ENCODE measurements at places on chromosomes 13 and 19.
A peak's percentile ranks its signal among the peaks of the same experiment; 100 is the strongest.

GRCh38 chr13:113527272-113527958 is 36.9 kb upstream of the DCUN1D2 start:
- no peak for DNase-seq

GRCh38 chr13:95571941-95572340 is 19.4 kb downstream of the CLDN10 start:
- DNase-seq, result no peak

DNA sequence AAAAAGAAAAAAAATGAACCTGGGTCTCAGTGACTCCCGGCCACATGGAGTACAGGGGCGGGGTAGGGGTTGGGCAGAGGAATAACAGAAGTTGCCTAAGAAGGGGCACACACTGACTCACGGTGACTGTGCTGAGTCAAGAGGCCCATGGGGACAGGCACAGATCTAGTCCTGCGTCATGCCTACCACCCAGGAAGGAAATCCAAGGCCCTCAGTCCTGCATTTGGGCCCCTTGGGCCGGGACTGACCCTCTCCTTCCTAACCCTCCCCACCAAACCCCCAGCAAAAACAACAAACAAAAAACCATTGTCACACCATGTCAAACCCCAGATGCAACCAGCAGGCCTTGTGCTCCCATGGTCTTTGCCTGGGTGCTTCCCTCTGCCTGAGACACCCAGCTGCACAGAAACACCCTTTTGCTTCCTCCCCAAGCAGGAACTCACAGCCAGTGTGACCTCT is 9.6 kb upstream of the NOTCH3 start:
- DNase-seq, result no peak

- no peak for DNase-seq
These were observed 3.8 kb upstream of the WDR18 start for GRCh38 chr19:980133-980998.

DNA sequence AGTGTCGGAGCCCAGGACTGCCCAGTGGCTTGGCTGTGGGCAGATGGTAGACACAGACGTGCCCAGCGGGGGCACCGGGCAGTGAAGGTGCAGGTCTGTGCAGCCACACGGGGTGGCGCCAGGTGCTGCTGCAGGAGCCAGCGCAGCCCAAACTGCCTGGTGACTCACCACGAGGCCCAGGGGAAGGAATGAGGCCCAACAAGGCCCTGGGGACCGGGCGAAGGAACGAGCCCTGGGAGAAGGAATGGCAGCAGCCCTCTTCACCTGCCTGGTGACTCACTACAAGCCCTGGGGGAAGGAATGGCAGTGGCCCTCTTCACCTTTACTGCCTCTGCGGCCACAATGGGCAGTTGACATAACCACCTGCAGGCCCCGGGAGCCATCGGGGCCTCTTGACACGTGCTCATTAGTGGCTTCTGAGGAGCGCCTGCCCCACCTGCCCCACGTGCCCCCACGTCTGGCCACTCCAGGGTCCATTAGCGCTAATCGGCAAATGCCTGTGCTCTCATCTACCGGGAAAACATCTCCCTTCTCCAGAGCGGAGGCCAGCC is 9.3 kb downstream of the MED16 start:
- no peak for DNase-seq

- no peak for DNase-seq
These were observed 12.7 kb upstream of the HNRNPL start for GRCh38 chr19:38862321-38863059.

- no peak for DNase-seq
These were observed 11.5 kb upstream of the ZNRF4 start for GRCh38 chr19:5443723-5444122.

- no peak for DNase-seq
These were observed 26.5 kb downstream of the CAPS start for GRCh38 chr19:5940260-5941208.

GRCh38 chr13:109700176-109700575 is 86.2 kb downstream of the IRS2 start:
- peak; percentile 72 for DNase-seq

DNA sequence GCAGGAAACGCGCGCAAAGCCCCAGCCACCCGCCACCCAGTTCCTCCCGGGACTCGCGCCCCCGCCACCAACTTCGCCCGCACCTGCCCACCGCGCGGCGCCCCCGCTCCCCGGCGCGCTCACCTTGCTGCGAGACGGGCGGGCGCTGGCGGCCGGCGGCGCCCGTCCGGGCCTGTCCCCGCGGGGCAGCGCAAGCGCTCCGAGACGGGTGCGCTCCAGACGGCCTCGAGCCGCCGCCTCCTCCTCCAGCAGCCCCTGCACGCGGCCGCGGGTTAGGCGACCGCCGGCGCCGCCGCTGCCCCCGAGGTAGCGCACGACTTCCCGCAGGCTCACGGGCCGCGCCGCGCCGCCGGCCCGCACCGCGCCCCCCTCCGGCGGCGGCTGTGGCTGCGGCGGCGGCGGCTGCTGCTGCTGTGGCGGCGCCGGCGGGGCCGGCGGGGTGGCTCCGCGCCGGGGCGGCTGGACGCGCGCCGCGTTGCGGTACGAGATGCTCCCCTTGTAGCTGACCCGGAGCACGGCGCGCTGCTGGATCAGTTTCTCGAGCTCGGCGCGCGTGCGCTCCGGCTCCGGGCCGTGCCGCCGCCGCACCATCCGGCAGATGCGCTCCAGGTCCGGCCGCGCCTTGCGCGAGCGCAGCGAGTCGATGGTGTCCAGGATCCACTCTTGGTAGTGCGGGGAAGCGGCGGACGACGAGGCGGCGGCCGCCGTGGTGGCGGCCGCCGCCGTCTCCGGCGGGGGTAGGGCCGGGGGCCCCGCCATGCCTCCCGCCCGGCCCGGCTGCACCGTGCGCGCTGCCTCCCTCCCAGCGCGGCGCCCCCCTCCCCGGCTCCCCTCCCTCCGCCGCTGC is 666 bp downstream of the SAMD1 start:
- no peak for DNase-seq

GRCh38 chr13:20006206-20006605 is 47.7 kb downstream of the ZMYM2 start:
- DNase-seq, result no peak

GRCh38 chr13:92681239-92681638 is 545.4 kb upstream of the GPC6 start:
- DNase-seq, result no peak

GRCh38 chr19:40225440-40226305 is 816 bp downstream of the CCNP start:
- DNase-seq, result peak; percentile 36

DNA sequence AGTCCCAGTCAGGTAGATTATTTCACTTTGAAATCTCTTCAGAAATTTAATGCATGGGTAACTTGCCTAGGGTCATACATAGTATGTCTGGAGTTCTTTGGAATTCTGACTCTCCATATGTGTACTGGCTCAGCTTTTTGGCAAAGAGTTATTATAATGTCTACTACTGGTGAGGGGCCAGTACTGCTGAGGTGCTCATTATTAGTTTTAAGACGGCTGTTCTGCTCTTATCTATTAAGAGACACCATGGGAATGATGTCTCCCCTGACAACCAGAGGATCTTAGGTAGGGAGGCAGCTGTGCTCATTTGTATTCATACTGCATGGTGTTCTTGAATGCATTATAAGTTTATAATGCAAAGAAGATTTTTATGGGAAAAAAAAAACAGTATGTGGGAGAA is 184.1 kb downstream of the RGCC start:
- DNase-seq, result no peak

DNA sequence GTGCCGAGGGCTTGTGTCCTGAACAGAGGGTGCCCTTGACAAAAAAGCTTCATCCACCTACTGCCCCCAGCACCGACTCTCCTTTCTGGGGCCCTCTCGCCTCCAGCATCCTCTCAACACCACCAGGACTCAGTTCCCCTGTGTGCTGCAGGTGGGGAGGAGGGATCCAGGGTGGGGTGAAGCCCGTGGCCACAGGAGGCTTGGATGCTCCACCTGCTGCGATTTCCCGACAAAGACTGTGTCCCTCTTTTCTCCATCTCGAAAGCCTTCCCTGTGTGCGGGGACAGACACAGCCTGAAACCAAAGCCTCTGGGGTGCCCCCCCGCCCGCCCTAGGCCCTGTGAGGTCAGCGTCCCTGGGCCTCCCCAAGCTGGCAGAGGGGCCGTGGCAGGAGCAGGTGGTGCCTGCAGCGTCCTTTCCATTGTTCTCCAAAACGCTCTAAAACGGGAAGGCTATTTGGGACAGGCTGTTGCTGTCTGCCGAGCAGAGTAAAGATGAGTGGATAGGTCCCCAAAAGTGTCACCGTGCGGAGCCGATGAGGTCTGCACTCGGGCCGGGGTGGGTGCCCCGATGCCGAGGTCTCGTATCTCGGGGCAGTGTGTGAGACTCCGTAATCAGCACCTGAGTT is 185.7 kb downstream of the PTPRS start:
- DNase-seq, result no peak

- no peak for DNase-seq
These were observed 45.1 kb downstream of the EPSTI1 start for GRCh38 chr13:42946927-42947326.

GRCh38 chr19:51735759-51736449 is 12.1 kb upstream of the HAS1 start:
- no peak for DNase-seq

DNA sequence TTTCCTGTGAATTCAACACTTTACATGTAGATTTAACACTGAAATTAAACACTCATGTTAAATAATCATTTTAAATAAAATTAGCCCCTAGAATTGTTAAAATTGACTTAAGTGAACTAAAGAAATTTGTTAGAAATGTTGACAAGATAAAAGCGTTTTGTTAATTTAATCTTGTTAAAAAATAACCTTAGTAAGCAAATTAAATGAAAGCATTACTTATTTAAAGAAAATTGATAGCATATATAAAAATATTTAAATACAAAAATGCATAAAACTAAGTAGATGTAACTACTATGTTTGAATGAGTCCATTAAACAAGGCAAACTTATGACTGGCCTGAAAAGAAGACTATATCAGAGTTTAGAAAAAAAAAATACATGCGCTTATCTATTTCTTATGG is 99.0 kb upstream of the TRPC4 start:
- DNase-seq, result no peak

- no peak for DNase-seq
These were observed 47.4 kb downstream of the RCBTB2 start for GRCh38 chr13:48485432-48485831.

DNA sequence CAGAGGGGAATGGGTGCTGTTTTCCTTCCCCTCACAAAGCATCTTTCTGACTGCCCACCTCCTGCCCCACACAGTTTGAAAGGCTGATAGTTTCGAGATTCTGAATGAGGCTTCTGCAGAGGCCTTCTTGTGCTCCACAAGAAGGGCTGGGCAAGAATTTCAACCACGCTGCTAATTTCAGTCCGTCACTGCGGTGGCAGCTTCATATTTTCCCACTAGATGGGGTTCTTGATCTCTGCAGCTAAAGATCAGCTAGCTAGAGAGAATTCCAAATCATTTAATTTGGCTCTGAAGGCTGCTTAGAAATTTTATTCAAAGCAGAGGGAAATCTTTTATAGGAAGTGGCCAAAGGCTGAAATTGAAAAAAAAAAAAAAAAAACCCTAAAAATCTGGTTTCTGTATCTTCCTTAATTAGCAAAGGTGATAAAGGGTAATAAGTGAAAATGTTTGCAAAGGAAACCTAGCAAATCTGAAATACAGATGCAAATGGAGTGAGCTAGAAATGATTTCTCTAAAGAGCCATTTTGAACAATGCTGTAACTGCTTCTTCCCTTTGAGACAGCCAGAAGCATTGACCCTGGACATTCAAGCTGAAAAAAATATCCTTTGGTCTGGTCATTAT is 38.0 kb upstream of the C13orf42 start:
- no peak for DNase-seq

GRCh38 chr19:18109733-18110608 is 12.4 kb downstream of the MAST3 start:
- DNase-seq, result no peak

GRCh38 chr13:25468325-25469168 is 96.8 kb downstream of the ATP8A2 start:
- no peak for DNase-seq

- no peak for DNase-seq
These were observed 10.4 kb downstream of the ZNF93 start for GRCh38 chr19:19911150-19911549.

- DNase-seq, result no peak
These were observed 89.9 kb upstream of the STARD13 start for GRCh38 chr13:33375421-33375820.

DNA sequence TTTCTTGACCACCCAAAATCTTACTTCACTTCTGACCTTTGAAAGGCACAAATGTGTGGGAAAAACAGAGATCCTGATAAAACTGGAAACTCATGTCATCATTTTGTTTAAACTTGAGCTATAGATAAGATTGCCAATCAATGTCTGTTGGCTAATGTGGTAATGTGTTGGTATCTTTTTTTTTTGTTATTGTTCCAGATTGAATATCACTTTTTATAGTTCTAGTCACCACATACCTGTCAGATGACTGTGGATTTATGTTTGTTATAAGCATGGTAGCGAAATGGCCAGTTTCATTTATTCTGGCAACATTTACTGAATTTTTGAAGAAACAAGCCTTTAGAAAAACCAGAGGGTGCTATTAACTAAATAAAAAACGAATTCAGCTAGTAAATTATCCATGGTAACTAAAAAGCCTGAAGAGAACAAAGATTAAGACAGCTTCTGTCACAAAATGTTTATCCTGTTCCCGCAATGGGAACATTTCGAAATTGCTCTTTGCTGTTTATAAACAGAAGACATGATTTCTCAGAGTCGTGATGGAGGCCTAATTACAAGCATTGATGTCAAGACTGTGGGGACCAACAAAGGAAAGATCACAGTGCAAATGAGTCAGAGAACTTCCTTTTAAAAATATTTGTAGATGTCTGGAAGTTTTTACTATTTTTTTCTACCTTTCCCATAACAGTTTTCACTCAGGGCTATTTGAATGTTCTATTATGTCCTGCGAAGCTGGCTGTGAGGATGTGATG is 82.9 kb upstream of the POSTN start:
- peak; percentile 88 for DNase-seq

- DNase-seq, result no peak
These were observed 27.0 kb downstream of the ZMYM5 start for GRCh38 chr13:19836472-19836871.

- DNase-seq, result no peak
These were observed 173.0 kb upstream of the UFM1 start for GRCh38 chr13:38176664-38177063.

GRCh38 chr13:45496942-45497341 is 32.2 kb downstream of the COG3 start:
- no peak for DNase-seq

GRCh38 chr19:16327501-16327900 is 2.9 kb downstream of the KLF2 start:
- no peak for DNase-seq

DNA sequence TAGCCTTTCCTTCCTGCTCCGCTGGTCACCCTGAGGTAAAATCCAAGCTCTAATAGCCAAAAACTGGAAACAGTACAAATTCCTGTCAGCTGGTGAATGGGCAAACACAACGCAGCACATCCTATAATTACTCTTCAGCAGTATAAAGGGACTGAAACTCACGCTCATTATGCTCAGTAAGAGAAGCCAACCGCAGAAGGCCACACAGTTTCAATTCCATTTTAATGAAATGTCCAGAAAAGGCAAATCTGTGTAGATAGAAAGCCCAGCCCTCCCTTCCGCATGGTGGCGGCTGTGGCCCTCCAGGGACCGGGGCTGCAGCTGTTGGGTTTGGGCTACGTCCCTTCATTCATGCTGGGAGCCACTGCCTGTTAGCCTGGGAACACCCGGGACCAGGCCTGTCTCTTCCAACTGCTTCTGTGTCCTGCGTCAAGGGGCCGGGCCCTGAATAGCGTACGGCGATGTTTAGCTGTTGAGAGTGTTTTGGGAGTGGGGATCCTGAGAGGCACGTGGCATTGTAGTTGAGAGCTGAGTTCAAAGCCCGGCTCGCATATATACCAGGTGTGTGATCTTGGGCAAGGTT is 23.5 kb downstream of the NKPD1 start:
- DNase-seq, result no peak

GRCh38 chr19:1248139-1248785 is at the start of gene MIDN:
Gene MIDN, plus strand, starts transcription at chr19:1248583. Its CDS starts 1,714 bp downstream, at chr19:1250297.
- DNase-seq, result no peak

GRCh38 chr19:45973553-45974338 is at the start of gene NOVA2:
Gene NOVA2, minus strand, starts transcription at chr19:45973865. Its CDS starts 514 bp downstream, at chr19:45973351.
- DNase-seq, result no peak
